Esophagus (tissue), 2 donors: ENCODE measurements at places on chromosomes 5 and 9. TPM values are rescaled to one million over a fixed set of nuclear protein-coding genes. Genes with fewer than 3 reads are reported as not detected.

The NR5A1 gene
- polyA plus RNA-seq, result 0.02 TPM

The GGTA1 gene
- polyA plus RNA-seq, result 24.2 TPM

The CBY3 gene
- 0.05 TPM for polyA plus RNA-seq

The PAEP gene
- polyA plus RNA-seq, result not detected

The PLPP6 gene
- polyA plus RNA-seq, result 6.4 TPM

The CKMT2 gene
- 1.5 TPM for polyA plus RNA-seq
